ENCODE measurements at places on chromosomes 12 and 14. TPM values are rescaled to one million over a fixed set of nuclear protein-coding genes. Genes with fewer than 3 reads are reported as not detected.
A peak's percentile ranks its signal among the peaks of the same experiment; 100 is the strongest.

DNA sequence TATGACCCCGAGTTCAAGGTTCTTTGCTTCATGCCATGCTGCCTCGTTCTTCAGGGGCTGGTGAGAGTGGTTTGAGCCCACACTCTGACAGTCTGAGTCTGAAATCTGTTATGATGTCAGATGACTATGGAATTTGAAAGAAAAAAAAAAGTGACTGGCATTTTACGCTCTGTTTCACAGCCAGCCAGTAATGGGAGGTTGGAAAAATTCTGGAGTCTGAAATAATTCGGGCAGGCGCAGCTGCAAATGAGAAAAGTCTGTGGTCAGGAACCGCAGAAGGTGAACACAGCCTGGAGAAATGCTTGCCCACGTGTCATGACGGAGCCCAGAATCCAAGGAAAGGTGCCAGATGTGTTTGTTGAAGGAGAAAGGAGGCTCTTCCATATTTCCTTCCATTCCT is 269.8 kb upstream of the PWP1 start:
- no peak for ATAC-seq

GRCh38 chr12:119809023-119809422 is 68.1 kb downstream of the CIT start:
- ATAC-seq = no peak

Gene TOMM20L
- total RNA-seq = not detected

GRCh38 chr12:1131811-1132224 is 140.8 kb downstream of the ERC1 start:
- ATAC-seq = no peak

DNA sequence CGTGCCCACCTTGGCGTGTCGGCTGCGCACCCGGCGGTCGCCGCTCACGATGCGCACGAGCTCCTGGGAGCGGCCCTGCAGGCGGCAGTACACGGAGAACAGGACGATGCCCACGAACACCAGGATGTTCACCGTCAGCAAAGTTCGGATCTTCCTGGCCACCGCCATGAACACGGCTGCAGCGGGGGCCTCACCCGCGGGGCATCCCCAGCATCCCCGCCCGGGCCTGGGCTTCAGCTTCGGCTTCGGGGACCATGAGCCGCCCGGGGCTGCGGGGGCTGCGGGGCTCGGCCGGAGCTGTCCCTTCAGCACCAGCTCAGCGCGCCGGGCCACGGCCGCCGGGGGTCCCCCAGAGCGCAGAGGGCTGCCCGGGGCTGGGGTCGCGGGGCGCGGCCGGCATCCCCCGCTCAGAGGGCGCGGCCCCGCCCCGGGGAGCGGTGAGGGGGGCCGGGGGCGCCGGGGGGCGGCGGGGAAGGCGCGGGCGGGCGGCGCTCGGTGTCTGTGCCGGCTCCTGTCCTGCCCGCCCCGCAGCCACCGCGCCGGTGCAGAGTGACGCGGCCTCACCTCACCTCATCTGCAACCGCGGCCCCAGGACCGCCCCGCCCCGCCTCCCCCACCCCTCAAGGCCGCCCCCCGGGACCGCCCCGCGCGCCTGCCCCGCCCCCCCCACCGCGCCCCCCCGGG is at the start of gene GALNT9:
Gene GALNT9, minus strand, starts transcription at position 554 of the 684 bp plus-strand sequence. Its CDS starts 386 bp downstream, at position 168.
- no peak for ATAC-seq

- ATAC-seq = no peak
These were observed 29.5 kb downstream of the CCDC198 start for GRCh38 chr14:57464008-57464730.

DNA sequence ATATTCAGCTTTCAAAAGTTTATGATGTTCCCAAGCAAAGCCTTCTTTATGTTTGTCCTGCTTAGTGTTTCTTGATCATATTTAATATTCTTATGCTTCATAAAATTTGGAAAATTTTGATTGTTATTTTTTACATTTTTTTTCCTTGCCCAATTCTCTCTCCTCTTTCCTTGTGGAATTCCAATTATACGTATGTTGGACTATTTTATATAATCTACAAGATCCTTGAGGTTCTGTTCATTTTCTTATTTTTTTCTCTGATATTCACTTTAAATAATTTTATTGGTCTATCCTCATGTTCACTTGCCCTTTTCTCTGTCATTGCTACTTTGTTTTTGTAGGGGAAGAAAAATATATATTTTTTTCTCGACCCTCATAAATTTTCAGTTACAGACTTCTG is 167.7 kb downstream of the DYRK2 start:
- ATAC-seq = no peak

DNA sequence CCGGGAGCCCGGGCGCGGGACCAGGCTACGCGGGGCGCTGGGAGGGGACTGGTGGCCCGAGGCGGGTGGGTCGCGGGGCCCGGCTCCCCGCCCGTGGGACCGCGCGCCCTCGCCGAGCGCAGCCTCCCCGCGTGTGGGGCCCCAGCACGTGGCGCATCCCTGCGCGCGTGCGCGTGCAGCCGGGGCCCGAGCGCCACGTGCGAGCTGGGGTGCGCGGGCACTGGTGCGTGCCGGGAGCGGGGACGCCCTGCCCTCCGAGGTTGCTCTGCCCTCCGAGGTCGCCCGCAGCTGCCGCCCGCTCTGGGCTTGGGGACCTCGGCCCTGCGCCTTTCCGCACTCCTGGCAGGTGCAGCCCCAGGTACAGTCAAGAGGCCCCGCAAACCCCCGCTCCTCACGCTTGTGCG is 365 bp upstream of the CCDC88C start:
- ATAC-seq = peak; percentile 34

Gene HOXC5
- total RNA-seq = not detected

Gene ZFHX2
- total RNA-seq = 0.13 TPM

- no peak for ATAC-seq
These were observed 71.7 kb downstream of the TRAF3 start for GRCh38 chr14:102848830-102849525.

DNA sequence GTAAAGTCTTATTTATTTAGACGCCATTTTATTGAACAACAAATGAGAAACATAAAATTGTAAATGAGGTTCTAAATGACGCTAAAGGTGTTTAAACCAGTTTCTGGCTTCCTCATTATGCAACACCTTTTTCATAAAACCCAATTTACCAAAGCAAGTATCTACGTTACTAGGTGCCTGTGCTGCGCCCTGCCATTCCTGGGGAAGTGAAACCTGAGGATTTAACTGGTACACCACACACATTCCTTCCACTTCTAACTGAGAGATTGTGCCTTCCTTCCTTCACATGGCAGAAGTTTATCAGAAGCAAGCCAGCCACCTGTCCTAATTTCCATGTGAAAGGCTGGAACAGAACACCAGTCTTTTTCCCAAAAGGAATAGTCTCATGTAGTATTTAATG is 40.3 kb upstream of the GCH1 start:
- no peak for ATAC-seq

GRCh38 chr14:29847056-29847380 is 80.6 kb downstream of the PRKD1 start:
- no peak for ATAC-seq

Gene GALNT16
- total RNA-seq = 7.4 TPM

DNA sequence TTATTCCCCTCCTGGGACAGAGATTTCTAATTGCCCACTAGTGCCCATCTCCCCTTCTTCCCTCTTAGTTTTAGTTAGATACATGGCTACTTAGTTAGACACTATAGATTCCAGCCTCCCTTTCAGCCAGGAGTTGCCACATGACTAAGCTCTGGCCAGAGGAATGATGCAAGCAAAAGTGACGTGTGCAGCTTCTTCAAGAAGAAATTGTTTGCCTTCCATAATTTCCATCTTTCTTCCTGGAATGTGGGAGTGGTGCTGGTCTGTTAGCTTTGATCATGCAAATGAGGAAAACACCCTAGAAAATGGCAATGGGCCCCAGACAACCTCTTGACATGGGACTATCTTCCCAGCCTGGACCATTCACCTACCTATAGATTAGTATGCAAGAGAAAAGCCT is 21.4 kb downstream of the CCDC177 start:
- ATAC-seq = no peak

Gene CCDC38
- not detected for total RNA-seq

GRCh38 chr12:58359084-58359483 is 417.7 kb downstream of the ATP23 start:
- no peak for ATAC-seq

- ATAC-seq = no peak
These were observed 40.1 kb upstream of the YAF2 start for GRCh38 chr12:42278128-42278510.

DNA sequence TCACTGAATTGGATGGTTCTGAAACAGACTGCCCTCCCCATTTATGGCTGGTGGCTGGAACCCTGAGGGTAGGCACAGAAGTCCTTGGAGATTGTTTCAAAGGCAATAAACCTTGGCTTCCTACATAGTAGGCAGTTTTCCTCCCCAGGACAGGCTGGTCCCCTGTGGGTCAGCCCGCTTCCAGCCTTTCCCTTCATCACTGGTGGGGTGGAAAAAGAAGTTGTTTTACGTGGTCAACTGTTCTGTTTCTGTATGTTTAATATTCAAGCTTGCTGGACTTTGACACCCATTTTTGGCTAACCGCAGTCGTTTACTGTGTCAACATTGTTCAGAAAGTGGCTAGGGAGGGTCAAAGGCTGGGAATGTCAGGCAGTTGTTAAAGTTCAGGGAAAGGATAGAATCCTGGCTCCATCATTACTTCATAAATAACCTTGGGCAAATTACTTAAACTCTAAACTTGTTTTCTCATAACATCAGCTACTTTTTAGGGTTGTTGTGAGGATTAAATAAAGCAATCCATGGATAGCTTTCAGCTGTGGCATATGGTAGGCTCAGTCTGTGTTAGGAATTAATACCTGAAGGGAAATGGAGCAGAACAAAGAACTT is 2.4 kb downstream of the KLHDC2 start:
- ATAC-seq = no peak

- ATAC-seq = no peak
These were observed 33.9 kb upstream of the STK38L start for GRCh38 chr12:27210187-27210586.

GRCh38 chr14:101474563-101475455 is 86.5 kb upstream of the DIO3 start:
- ATAC-seq = no peak

DNA sequence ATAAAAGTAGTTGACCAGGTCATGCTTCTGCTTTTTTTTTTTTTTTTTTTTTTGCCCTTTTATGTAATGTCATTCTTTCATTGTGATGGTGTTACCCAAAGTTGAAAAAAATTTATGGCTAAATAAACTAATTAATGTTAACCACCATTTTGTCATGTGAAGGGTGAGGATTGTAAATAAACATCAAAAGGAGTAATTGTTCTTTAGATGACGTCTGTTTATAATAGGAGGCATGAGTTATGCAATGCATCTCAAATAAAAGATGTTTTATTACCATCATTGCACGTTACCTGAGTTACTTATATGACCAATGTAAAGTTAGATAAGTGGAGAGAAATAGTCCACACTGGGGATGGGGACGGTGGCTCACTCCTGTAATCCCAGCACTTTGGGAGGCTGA is 349.9 kb upstream of the PDE3A start:
- no peak for ATAC-seq

DNA sequence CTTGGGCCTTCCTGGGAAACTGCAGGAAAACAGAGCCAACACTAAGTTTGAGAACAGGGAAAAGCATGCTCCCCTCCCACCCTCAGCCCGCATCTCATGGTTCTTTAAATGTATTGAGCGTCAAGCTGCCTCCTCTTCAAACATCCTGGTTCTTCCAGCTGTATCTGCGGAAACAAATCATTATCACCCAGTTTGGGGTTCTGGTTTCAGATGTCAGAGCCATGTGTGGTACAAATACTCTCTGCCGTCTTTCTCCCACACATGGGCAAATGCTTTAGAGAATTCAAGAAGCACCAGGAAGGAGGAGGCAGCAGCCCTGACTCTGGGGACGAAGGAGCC is 29.1 kb downstream of the JDP2 start:
- no peak for ATAC-seq

DNA sequence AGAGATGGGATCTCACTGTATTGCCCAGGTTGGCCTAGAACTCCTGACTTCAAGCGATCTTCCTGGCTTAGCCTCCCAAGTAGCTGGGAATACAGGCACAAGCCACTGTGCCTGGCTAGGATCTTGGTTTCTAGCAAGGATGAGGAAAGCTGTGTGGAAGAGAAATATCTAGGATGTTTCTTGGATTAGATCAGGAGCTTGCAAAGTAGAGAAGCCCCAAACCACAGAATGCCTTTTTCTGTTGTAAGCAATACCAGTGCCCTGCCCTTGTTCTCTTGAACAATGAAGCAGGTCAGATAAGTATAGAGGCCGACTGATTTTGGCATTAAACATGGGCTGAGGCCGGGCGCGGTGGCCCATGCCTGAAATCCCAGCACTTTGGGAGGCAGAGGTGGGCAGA is 44.3 kb upstream of the STRN3 start:
- no peak for ATAC-seq

Gene SLC7A7
- total RNA-seq = 24.1 TPM

DNA sequence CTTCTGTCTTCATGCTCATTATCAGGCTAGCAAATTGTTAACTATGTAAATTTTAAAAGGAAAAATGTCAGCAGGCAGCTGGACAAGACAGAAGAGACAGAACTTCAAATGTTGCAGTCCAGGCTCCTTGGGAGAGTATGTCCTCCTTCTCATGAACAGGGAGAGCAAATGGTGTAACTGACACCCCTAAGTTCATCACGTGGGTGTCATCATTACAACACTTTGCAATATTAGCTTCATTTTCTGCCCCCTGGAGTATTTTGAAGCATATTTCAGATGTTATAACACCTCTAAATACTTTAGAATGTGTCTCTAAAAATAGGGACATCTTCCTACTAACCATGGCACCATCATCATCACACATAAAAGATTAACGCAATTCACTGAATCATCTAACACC is 62.1 kb downstream of the ZNF664 start:
- ATAC-seq = no peak

Gene COCH
- total RNA-seq = 1.9 TPM

Gene OR4M1
- total RNA-seq = not detected

Gene DCAF11
- 72.1 TPM for total RNA-seq
